ENCODE measurements at places on chromosomes 7 and 10.

DNA sequence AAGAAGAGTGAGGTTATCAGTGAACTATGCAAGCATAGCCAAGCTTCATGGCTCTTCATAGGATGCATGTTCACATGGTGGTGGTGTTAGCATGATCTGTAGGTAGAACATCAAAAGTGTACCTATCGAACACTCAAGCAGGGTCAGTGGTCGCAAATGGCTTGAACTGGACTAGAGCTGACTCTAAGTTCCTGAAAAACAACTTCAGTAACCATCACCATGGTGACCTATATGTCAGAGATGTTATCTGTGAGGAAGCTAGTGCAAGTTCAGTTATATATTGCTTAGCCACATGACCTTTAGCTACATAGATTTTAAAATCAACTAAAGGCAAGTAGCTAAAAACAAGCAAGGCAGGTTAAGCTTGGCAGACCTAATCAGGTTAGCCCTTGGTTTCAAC, 163.1 kb upstream of the AGR3 start:
- DNase-seq, result no peak

DNA sequence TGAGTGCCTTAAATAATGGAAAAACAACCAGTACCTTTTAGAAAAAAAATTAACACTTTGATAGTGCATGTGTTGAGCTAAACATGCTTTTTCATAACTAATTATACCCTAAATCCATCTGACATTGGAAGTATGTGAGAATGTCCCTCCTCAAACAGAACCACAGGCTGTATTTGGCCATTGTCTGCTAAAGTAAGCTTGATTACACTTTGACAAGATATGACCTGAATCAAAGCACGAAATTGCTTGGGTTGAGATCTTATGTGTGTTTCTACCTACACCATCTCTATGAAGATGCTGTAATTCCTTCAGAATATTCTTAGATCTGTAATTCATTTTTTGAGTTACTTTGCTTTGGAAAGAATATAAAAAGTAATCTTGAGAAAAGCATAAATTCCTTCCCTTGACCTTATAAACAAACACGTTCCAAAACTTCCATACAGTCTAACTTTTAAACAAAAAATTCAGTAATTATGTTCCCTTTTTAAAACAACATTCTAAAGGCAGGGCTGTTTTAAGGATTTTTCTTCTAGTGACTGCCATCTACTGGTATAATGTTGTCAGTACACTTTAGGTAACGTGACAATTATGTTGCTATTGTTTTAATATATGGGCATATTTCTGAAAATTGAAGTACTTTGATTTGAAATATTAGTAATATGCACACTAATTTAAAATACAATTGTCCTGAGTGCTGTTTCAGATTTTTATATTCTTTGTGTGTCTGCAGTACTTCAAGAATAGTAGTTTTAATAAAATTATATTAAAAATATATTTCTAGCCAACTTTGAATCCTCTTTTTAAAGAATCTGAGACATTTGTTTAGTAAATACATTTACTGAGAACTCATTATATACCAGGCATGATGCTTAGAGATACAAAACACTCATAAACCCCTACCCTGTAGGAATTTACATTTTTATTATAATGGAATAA, 20.9 kb downstream of the CD36 start:
- DNase-seq, result peak; percentile 9

DNA sequence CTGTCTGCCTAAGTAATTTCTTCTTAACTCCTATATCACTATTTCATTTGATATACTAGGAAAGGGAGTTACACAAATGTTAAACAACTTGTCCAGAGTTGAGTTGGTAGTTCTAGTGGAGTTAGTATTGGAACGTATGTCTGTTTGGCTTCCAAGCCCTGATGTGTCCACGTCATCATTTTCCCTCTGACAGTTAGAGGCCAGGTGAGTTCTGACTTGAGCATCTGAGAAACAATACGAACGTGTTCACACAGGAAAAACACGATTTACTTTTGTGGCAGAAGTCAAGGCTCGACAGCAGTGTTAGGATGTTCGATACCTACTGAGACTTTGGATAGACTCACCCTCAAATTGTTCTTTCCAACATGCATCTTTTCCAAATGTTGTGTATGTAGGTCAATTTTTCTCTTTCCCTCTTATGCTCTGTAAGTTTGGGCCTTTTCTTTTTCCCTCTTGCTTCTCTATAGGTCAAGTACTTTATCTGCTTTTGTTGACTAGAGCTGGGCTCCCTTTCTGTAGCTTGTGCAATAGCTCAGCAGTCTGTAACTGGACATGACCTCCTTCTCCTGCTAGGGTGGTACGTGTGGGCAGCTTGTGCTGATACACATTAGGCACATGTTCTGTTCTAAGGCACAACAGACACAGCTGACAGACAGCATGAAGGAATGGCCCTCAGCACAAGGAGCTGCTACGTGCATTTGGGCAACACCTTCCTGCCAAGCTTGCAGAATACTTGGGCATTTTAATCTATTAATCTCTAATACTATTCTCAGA, 222.9 kb downstream of the PTEN start:
- DNase-seq, result no peak

DNA sequence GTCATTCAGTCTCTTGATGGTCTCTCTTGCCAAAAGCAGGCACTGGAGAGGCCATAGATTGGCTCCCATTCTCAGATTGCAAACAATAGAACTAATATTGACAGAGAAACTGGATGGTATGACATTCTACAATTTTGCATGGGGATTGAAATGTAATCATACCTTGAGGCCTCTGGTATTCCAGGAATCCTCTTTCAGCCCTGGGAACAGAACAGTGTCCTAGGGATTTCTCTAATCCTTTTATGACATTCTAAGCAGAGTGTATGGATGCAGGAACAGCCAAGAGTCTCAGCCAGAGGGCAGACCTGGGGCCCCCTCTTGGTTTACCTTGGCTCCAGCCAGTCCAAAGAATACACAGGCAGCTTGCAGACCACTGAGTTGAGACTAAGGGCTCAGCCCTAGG, 206.4 kb downstream of the KCNMA1 start:
- DNase-seq, result no peak

DNA sequence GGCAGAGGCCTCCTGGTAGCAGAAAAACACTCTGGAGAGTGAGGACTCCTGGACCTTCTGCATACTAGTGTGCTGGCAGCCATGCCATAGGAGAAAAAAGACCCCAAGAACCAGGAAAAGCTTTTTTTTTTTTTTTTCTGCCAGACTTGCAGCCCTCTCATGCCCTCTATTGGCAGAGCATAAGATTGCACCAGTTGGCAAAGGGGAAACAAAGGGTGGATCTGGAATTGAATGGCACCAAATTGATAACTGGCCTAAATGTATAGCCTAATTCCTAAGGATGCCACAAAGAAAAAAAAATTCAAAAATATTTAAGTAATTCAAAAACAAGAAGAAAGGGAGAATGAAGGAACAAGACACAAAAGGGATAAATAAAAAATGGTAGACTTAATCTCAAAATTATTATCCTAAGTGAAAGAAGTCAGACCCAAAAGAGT, 112.5 kb upstream of the GHITM start:
- no peak for DNase-seq

- no peak for DNase-seq
Observed at GRCh38 chr10:73862011-73862410, 12.3 kb downstream of the CAMK2G start.

- DNase-seq, result no peak
Observed at GRCh38 chr7:134083766-134084487, 43.2 kb upstream of the LRGUK start.

DNA sequence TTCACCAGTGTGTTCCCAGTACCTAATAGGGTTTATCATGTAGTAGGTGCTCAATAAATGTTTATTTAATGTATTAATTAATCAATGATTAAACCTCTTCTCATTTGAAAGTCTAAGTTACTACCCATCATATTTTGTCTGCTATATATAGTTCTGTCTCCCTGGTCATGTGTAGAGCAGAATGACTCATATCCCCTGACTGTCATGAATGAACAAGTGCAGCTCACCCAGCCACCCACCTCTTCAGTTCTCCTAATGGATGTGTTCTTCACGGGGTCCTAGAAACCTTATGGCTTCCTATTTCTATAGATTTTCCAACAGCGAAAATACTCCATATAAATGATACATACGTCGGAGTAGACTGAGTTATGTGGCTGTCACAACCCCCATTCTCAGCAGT, 64.5 kb downstream of the HIF1AN start:
- DNase-seq, result no peak

GRCh38 chr7:6346581-6346980, 74.2 kb upstream of the CYTH3 start:
- no peak for DNase-seq

- no peak for DNase-seq
Observed at GRCh38 chr7:133428876-133429275, 176.0 kb downstream of the EXOC4 start.

- DNase-seq, result no peak
Observed at GRCh38 chr7:99191869-99192596, 15.9 kb downstream of the KPNA7 start.
